ENCODE measurements at places on chromosomes 3 and 15.

DNA sequence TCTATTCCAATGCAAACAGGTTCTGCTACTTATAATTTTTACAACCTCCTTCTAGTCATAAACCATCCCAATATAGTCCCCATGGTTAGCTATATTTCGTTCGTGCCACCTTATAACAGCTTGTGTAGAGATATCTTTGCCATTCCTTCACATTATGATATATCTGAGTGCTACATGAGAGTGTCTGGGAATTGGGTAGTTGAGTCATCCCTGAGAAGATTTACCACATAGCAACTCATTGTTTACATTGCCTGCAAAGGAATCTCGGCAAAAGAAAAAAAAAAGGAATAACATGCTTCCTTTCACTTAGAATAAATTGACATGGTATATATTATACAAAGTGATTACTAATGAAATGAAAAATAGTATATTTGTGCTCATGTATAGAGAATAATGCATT lies 86.0 kb upstream of the VGLL3 start:
- DNase-seq, result no peak

DNA sequence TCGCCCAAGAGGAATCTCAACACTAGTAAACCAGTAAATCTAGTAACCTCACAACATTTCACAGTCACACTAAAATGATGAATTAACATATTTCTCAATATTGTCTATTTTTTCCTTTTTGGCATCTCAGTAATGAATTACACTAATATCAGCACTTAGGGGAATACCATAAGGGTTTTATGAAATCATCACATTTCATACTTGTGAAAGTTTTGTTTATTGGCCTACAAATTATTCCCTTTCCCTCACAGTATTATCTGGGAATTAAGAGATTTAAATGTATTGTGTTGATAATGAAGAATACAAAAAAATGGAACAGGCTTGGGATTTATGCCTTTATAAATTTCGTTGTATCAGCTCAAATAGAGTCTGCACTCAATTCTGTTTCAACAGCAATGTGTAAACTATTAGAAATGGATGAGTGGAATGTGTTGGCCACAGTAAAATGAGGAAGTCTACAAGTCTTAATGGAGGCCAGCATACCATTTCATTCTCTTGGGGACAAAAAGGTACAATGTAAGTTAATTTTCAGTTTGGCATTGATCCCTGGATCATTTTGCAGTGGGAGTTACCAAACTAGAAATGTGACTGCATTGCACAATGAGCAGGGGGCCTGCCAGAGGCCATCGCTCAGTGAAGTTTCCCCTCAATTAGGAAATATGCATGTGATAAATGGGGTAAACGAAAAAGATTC lies 195.4 kb downstream of the FMN1 start:
- DNase-seq, result no peak

- no peak for DNase-seq
Observed at GRCh38 chr3:155605571-155605970, 139.3 kb downstream of the PLCH1 start.

- DNase-seq, result no peak
Observed at GRCh38 chr3:150763841-150764483, 993 bp upstream of the SIAH2 start.

DNA sequence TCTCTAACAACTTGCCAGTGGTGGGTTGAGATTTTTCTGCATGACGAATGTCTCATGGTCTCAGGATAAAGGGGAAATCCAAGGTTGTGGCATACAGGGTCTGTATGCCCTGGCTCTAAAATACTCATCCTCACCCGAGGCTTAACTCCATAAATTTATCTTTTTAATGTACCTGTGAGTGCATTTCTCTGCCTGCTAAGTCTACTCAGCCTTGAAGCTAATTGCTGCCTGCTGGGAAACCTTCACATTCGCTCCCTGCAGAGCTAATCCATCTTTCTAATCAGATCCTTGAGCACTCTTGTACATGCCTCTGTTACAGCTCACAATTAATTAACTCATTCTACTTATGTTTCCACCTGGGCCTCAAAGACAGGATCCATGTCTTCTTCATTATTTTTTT lies 93.8 kb downstream of the CMSS1 start:
- DNase-seq, result no peak

GRCh38 chr3:54228806-54229205 lies 106.5 kb downstream of the CACNA2D3 start:
- no peak for DNase-seq

DNA sequence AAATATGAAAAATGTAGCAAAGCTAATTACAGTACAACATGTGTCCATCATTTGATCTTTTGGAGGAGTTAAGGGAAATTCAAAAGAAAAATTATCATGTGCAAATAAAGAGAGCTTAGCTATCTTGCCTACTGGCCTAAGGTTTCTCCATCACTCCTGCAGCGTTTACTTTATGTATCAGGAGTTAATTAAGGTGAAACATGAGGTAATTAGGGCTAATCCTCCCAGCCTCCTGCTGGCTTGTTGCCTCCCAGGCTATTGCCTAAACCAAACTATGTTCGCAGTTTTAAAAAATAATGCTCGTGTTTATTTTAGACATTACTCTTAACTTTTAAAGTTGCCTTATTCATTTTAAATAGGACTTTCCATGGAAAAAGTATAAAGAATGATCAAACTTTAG lies 367.5 kb downstream of the ROBO2 start:
- no peak for DNase-seq

DNA sequence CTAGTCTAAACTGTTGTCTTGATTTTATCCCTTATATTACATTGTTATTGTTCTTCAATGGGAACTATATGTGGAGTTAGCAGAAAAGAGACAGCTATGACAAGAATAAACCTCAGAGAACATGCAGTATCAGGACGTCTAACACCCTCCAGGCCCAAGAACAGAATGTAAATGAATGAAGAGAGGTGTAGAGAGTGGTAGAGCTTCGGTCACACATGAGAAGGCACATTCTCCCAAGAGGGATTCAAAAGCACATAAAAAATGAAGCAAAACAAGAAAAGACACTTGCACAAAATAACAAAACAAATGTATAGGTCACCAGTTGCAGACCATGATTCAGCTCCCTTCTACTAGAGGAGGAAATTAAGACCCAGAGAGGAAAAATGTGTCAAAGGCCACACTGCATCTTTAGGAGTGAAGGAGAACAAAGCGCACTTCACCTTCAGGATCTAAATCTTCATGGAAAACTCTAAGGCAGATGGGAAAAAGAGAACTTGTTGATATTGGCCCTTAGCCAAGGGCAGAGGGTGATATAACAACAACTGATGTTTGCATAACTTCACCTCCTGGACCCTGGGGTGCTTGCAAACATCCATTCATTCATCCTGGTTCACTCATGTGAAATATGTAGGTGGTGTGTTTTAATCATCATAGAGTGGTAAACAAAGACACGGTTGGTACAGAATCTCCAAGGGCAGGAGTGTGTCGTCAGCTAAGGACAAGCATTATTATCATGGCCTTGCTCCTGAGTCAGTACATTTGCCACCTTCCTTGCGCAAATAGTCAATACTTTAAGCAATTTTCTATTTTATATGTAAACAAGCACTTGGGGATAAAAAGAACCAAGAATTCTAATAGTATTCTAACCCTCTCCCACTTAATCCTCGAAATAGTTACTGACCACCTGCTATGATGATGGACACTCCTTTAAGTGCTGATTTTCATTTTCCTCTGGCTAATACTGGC lies 8.8 kb downstream of the NEK10 start:
- DNase-seq, result no peak

DNA sequence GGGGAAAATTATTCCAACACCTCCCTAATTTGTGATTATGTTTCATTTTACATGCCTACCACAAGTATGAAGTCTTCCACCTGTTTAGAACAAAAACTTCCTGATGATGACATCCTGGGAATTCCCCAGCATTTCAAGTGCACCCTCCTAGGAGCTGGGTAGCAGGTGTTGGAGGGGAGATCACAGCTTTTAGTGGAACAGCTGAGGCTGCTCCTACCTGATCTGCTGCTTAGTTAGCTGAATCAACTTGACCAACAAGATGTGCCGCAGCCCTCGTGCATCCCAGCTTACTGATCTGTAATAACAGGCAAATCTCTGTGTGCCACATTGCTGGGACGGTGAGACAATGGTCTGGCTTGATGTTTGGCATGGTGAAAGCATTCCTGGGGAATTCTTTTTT lies 29.7 kb downstream of the TRAK1 start:
- no peak for DNase-seq
